T-cell (primary cell): ENCODE measurements at places on chromosomes 6 and 20.

DNA sequence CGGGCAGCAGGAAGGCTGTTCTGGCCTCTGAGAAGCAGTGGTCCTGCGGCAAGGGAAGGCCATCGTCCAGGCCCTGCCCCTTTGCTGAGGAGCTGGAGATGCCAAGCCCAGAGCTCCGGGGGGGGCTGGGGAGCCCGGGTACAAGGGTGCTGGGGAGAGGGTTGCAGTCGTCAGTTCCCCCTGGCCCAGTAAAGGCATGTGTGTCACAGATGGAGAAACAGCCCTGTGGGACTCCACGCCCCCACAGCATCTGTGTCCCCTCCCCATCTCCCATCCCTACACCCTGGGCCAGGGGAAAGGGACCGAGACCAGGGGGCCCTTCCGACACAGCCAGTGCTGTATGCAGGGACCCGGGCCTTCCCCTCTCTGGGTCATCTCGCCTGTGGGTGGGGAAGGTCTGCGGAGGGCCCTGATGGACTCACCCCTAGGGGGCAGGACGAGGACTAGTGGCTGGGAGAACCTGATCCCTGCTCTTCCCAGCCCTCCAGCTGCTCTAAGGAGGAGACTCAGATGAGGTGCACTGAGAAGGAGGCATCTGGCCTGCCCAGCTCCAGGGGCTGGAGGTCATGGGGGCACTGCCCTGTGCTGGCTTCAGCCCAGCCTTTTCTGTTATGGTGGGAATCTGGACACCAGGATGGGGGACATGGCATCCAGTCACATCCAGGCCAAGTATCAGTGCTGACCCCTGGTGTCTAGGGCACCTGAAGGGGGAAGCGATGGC lies 609 bp downstream of the MYL9 start:
- no peaks in the 10 kb centered on the region for H3K4me1 ChIP-seq
- H3K4me3 ChIP-seq, result no peak overlapping the region
- DNase-seq, result no peak
- no peak overlapping the region for H3K27ac ChIP-seq

- H3K27ac ChIP-seq, result no peak overlapping the region
- no peaks in the 10 kb centered on the region for H3K27me3 ChIP-seq
- H3K4me1 ChIP-seq, result no peaks in the 10 kb centered on the region
Observed at GRCh38 chr6:123402052-123402451, 234.7 kb downstream of the TRDN start.

GRCh38 chr6:158230967-158231550 lies 62.9 kb downstream of the GTF2H5 start:
- no peaks in the 10 kb centered on the region for H3K27me3 ChIP-seq
- peak overlapping the region; percentile 64 for H3K27ac ChIP-seq
- peak overlapping the region; percentile 69 for H3K4me3 ChIP-seq
- H3K4me1 ChIP-seq, result peaks cover 19% of the 10 kb centered on the region

DNA sequence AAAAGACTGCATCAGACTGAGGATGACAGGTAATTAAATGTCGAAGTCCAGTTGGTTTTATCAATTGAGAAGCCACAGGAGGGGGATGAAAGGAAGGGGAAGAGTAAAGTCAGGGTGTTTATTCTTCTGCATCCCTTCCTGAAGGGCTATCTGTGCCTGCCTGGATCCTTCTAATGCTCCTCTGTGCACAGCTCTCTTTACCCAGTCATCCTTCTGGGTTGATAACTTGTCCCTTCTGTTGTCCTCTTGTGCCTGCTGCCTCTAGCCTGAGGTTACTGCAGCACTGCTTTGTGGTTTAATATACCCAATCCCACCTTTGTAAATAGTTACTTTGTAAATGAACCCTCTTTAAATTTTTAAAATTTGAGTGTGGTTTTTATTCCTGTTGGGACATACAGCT lies 1127.3 kb downstream of the EPHA7 start:
- no peaks in the 10 kb centered on the region for H3K4me1 ChIP-seq
- H3K27ac ChIP-seq, result no peak overlapping the region
- no peak overlapping the region for H3K4me3 ChIP-seq

- no peaks in the 10 kb centered on the region for H3K27me3 ChIP-seq
- DNase-seq, result no peak
- H3K4me3 ChIP-seq, result no peak overlapping the region
- H3K27ac ChIP-seq, result no peak overlapping the region
- no peaks in the 10 kb centered on the region for H3K36me3 ChIP-seq
Observed at GRCh38 chr6:164216368-164216767, 801.9 kb downstream of the QKI start.

- no peak overlapping the region for H3K4me3 ChIP-seq
- H3K27ac ChIP-seq, result no peak overlapping the region
- no peaks in the 10 kb centered on the region for H3K27me3 ChIP-seq
- peaks cover 38% of the 10 kb centered on the region for H3K36me3 ChIP-seq
Observed at GRCh38 chr20:62887152-62887859, 25.7 kb upstream of the TCFL5 start.

DNA sequence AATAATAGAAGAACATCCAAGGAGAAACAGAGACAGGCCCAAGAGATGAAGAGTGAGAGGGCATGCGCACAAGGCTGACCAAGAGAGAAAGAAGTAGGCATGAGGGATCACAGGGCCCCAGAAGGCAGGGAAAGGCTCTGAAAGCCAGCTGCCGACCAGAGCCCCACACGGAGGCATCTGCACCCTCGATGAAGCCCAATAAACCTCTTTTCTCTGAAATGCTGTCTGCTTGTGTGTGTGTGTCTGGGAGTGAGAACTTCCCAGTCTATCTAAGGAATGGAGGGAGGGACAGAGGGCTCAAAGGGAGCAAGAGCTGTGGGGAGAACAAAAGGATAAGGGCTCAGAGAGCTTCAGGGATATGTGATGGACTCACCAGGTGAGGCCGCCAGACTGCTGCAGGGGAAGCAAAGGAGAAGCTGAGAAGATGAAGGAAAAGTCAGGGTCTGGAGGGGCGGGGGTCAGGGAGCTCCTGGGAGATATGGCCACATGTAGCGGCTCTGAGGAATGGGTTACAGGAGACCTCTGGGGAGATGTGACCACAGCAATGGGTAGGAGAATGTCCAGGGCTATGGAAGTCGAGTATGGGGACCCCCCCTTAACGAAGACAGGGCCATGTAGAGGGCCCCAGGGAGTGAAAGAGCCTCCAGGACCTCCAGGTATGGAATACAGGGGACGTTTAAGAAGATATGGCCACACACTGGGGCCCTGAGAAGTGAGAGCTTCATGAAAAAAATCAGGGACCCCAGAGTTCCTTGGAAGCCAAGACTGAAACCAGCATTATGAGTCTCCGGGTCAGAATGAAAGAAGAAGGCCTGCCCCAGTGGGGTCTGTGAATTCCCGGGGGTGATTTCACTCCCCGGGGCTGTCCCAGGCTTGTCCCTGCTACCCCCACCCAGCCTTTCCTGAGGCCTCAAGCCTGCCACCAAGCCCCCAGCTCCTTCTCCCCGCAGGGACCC lies 981 bp upstream of the TNF start:
- no peaks in the 10 kb centered on the region for H3K27me3 ChIP-seq
- H3K27ac ChIP-seq, result peak overlapping the region; percentile 92
- H3K4me1 ChIP-seq, result peaks cover 44% of the 10 kb centered on the region
- DNase-seq, result no peak

GRCh38 chr6:142883011-142883410 lies 62.0 kb downstream of the HIVEP2 start:
- H3K4me3 ChIP-seq, result no peak overlapping the region
- DNase-seq, result no peak
- H3K4me1 ChIP-seq, result peaks cover 55% of the 10 kb centered on the region
- peaks cover 22% of the 10 kb centered on the region for H3K36me3 ChIP-seq

DNA sequence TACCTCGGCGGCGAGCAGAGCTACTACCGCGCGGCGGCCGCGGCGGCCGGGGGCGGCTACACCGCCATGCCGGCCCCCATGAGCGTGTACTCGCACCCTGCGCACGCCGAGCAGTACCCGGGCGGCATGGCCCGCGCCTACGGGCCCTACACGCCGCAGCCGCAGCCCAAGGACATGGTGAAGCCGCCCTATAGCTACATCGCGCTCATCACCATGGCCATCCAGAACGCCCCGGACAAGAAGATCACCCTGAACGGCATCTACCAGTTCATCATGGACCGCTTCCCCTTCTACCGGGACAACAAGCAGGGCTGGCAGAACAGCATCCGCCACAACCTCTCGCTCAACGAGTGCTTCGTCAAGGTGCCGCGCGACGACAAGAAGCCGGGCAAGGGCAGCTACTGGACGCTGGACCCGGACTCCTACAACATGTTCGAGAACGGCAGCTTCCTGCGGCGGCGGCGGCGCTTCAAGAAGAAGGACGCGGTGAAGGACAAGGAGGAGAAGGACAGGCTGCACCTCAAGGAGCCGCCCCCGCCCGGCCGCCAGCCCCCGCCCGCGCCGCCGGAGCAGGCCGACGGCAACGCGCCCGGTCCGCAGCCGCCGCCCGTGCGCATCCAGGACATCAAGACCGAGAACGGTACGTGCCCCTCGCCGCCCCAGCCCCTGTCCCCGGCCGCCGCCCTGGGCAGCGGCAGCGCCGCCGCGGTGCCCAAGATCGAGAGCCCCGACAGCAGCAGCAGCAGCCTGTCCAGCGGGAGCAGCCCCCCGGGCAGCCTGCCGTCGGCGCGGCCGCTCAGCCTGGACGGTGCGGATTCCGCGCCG lies 994 bp downstream of the FOXC1 start:
- no peak for DNase-seq
- no peaks in the 10 kb centered on the region for H3K36me3 ChIP-seq
- H3K4me3 ChIP-seq, result peak overlapping the region; percentile 53
- no peak overlapping the region for H3K27ac ChIP-seq

GRCh38 chr20:62628691-62629090 lies 13.6 kb upstream of the SLCO4A1 start:
- peaks cover 22% of the 10 kb centered on the region for H3K27me3 ChIP-seq
- H3K4me1 ChIP-seq, result peaks cover 10% of the 10 kb centered on the region
- H3K27ac ChIP-seq, result no peak overlapping the region
- DNase-seq, result no peak
- H3K36me3 ChIP-seq, result no peaks in the 10 kb centered on the region

DNA sequence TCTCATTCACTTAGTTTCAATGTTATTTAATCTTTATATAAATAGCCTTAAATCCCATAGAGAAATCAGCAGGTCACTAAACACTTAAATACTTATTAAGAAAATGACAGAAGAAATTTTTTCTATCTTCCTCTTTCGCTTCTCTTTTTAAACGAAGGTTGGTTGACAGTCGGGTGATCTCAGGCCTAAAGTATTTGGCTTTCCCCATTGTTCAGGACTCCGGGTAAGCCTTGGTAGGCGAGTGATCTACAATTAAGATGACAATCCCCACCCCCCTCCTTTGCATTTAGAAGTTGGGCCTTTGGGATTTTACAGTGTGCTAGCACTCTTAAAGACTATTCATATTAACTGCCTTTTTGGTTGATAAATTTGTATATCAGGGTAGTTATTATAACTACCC lies 19.7 kb upstream of the UTRN start:
- no peak for DNase-seq
- H3K4me1 ChIP-seq, result no peaks in the 10 kb centered on the region
- H3K27me3 ChIP-seq, result no peaks in the 10 kb centered on the region

GRCh38 chr6:148955441-148955840 lies 208.6 kb downstream of the UST start:
- H3K4me1 ChIP-seq, result no peaks in the 10 kb centered on the region
- no peaks in the 10 kb centered on the region for H3K36me3 ChIP-seq
- H3K4me3 ChIP-seq, result no peak overlapping the region
- no peak for DNase-seq
- H3K27ac ChIP-seq, result no peak overlapping the region

DNA sequence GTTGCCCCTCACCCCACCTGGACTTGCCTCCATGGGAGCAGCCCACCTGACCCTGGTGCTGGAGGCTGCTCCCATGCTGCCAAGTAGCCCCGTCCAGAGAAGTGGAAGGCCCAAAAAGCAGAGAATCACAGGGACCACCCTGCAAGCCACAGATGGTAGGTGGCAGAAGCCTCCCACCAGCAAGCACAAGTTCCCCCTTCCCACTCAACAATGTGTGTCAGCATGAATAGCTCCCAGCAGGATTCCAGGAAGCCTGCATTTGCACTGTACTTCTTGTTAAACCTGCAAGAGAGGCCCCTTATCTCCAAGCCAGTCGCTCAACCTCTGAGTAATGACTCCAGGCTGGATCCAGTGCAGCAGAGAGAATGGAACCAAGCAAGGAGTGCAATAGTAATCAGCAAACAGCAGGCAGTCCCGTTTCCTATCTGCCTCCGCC lies 180.8 kb upstream of the CST7 start:
- no peak overlapping the region for H3K4me3 ChIP-seq
- H3K4me1 ChIP-seq, result no peaks in the 10 kb centered on the region
- no peaks in the 10 kb centered on the region for H3K27me3 ChIP-seq
- no peak overlapping the region for H3K27ac ChIP-seq
